Left renal cortex interstitium (tissue), 4 donors: ENCODE measurements at places on chromosomes 12 and 14.

DNA sequence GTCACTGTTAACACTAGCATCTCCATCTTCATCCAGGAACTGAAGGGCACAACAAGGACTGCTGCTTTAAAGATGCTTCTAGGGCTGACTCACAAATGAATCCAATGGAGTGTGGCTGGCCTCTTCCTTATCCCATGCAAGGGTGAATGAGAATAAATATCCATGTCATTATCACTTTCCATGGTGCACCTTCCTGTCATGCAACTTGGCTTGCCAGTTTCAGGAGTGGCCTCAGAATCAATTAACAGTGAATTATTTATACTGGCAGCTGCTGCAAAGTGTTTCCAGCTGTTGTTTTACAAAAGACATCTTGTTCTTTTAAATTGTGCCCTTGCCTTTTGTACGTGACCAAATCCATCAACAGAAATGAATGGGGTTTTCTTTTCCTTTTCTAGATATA, 499.3 kb upstream of the TMEM132C start:
- DNase-seq, result no peak

GRCh38 chr12:114815026-114815795, 131.2 kb upstream of the TBX3 start:
- no peak for DNase-seq

DNA sequence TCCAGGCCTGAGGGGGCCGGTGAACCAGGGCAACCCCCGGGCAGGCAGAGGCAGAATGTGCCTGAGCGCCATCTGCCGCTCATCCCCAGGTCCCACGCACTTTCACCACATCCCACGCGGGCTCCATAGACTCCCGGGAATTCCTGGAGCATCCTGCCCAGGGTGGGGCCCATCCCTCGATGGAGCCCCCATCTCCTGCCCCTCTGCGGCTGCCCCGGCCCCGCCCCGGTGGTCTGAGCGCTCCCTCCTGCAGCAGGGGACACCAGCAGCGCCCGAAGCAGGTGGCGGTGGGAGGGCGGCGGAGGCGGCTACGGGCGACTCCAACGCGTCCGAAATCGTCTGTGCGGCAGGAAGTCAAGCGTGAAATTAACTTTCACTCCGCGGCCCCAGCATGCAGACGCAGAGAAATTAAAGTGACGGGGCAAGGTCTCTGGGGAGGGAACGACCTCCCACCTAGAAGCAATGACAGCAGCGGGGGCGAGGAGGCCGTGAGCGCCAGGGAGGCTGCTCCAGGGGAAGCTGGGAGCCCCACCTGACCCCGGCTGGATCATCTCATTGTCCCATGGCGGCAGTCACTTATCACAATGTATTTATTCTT, 122.2 kb downstream of the NCOR2 start:
- no peak for DNase-seq

DNA sequence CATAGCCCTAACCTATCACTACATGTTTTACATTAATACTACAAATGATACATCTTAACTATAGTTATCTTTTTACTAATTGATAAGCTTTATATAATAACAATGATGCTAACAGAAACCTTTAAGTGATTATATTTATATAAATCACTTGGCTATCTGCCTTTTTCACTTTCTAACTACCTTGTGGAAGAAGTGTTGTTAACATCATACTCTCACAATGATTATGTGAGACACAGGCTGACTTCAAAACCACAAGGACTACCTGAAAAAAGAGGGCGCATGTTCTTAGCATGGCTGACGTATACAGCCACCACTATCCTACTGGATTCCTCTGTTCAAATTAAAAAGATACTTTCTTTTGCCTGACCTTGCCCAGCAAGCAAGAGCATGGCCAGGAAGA, 135.3 kb upstream of the SOX5 start:
- DNase-seq, result no peak

GRCh38 chr14:96711559-96712267, 85.5 kb upstream of the VRK1 start:
- no peak for DNase-seq

GRCh38 chr12:122946690-122947341, 19.4 kb downstream of the ABCB9 start:
- no peak for DNase-seq

DNA sequence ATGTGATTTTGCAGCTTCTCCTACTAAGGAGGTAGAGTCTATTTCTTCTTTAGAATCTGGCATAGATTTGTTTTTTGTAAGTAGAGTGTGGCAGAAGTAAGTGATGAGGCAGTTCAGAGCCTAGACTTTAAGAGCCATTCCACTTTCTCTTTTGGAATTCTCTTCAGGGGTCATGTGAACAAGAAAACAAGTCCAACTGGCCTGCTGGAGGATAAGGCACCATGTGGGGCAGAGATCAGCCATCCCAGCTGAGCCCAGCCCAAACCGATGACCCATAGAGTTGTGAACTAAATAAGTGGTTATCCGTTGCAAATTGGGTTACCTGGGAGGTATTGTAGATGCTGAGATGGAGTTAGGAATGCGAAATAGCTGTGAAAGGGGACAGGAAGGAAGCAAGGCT, 60.3 kb upstream of the TBPL2 start:
- DNase-seq, result no peak

DNA sequence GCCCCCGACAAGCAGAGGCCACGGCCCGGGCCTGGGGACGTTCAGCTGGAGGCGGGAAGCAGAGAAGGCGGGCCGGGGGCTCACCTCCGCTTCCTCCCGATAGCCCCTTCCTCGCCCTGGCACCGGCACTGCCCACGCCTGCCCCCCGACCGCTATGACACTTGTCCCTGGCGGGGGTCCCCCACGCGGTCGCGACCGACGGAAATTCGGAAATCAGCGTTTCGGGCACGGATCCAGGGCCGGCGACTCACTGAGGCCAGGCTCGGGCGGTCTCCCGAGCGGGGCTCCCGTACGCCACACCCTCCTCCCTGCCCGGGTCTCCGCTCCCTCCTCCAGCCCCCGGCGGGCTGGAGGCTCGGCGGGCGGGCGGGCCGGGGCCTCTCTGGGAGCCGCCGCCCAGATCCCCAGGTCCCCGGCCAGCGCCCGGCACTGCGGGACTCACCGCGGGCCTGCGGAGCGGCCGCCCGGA, 581 bp downstream of the PITPNM2 start:
- no peak for DNase-seq

DNA sequence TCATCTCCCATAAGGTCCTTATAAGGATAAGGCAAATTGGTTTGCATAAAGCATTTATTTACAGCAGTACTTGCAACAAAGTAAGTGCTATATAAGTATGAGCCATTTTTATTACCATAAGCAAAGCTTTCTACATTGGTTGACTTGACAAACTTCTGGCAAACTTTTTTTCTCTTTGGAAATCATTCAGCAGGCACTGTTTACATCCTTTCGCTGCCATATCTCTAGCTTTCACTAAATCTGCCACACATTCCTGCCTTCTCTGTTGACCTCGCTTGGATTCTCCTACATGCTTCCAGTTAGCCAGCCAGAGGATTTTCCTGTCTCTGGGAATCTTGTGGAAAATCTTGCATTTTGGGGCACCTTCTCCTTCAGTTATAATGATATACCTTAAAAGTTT, 21.8 kb upstream of the HDAC7 start:
- no peak for DNase-seq

- no peak for DNase-seq
These were observed 213.0 kb downstream of the MED13L start for GRCh38 chr12:116064493-116064892.

DNA sequence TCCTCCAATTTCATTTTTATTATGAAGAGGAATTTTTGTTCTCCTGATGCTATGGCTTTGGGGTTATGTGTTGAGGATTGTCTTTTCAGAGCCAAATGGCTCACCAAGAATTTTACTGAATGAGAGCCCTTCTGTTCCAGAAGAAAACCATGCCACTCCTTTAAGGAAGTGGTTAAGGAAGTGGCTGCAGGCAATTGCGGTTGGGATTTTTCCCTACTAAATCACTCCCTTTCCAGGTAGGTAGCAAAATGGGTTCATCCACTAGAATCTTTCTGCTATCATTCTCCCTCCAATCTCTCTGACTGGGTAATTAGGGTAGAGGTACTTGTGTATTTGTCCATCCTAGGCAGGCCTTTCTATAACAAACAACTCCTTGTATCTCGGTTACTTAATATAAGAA, 163.1 kb downstream of the TTC8 start:
- DNase-seq, result no peak

- DNase-seq, result no peak
These were observed 874.5 kb downstream of the FLRT2 start for GRCh38 chr14:86404425-86404824.

GRCh38 chr12:120199595-120200306, 1.2 kb downstream of the RPLP0 start:
- DNase-seq, result no peak
